Activated CD4-positive, alpha-beta T cell treated with anti-CD3 and anti-CD28 coated beads, Interleukin-2, amount 10 ng/mL, durations not matched to agents 7 days and 5 days (primary cell): ENCODE measurements at places on chromosomes 1 and 21.

GRCh38 chr1:206578068-206578977 lies 33.9 kb downstream of the EIF2D start:
- no peak for DNase-seq

DNA sequence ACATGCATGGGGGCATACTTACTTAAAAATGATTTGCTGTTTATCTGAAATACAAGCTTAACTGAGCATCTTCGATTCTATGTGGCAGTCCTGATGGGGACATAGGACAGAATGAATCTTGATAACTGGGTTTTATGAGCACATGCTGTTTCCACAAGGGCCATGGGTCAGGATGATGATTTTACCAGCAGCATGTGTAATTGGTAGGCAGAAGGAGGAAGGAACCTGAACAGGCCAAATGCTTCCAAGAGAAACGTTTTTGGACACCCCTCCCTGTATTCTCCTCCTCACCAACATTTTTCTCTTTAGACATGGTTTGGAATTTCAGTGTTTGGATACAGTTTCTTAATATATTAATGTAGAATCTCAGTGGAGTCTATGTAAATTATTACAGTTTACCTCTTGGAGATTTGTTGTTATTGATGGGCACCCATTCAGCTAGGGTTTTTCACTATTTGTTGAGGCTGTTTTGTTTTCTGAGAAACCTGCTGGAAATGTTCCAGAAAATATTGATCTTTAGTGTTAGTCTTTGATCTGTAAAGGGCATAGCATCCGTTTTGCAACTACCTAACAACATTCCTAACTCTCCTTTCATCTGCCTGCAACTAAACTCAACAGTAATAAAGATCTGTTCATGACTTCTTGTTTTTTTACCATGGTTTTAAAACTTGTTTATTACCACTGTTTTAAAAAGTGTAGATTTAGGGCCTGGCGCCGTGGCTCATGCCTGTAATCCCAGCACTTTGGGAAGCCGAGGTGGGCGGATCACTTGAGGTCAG lies 42.0 kb downstream of the TBCE start:
- no peak for DNase-seq

GRCh38 chr1:188065917-188066316 lies 1237.2 kb downstream of the PLA2G4A start:
- no peak for DNase-seq

GRCh38 chr1:214552174-214552608 lies 789 bp upstream of the PTPN14 start:
- no peak for DNase-seq

DNA sequence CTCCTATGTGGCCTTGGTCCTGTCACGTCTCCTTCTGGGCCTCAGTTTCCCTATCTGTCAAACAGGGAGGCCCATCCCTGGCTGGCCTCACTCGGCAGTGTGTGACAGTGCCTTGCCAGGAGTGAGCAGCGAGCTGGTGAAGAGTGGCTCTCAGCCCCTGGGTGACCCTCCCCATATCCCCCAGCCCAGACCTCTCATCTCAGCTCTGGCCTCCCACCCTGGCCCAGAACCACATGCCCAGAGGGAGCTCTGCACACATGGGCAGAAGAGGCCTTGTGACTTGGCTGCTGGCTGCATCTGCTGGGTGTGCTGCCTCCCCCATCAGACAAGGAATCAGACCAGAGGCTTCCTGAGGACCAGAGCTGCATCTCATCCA lies 19.5 kb upstream of the PADI1 start:
- DNase-seq = no peak

DNA sequence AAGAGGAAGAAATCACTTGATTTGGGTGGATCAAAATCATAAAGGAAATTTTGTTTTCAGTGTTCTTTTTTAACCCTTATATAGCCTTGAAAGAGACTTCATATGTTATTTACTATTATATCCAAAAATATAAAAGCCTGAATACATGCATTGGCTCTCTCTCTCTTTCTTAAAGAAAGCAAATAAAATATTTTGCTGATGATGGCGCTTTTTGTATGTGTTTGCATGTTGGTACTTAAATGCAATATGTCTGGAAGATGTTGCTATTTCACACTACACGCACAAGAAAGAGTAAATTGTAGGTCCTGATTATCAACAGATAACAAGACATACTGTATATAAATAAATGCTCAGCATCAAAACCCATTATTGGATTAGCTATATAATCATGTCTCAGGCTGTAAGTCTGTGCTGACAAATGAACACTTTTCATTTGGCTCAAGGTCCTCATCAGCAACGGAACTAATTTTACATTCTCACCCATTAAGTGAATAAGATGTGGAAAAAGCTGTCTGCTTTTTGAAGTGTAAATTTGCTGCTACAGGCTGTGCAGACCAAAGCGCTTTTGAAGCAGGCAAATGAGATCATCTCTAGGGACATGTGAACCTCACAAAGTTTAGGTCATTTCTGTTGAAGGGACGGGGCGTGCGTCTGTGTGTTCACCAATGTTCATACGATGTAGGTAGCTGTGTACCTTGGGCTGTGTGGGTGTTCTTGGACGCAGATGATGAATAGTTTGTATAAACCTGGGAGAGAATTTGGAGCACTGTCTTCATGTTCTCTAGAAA lies 122.4 kb upstream of the LMO4 start:
- no peak for DNase-seq

GRCh38 chr1:175591083-175591743 lies 152.2 kb downstream of the TNR start:
- no peak for DNase-seq

DNA sequence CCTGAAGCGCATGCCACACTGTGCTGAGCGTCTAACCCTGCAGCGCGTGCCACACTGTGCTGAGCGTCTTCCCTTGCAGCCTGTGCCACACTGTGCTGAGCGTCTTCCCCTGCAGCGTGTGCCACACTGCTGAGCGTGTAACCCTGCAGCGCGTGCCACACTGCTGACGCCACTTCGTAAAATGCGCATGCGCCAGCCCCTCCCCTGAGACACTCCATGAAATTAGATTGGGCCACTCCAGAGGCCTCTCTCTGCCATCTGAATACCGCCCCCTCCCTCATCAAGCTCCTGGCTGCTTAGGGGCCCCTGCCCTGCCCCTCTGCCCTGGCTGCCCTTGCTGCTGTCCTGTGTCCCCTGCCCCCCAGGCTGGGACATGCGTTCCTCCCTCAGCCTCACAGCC lies 84.8 kb downstream of the POFUT2 start:
- DNase-seq = no peak

DNA sequence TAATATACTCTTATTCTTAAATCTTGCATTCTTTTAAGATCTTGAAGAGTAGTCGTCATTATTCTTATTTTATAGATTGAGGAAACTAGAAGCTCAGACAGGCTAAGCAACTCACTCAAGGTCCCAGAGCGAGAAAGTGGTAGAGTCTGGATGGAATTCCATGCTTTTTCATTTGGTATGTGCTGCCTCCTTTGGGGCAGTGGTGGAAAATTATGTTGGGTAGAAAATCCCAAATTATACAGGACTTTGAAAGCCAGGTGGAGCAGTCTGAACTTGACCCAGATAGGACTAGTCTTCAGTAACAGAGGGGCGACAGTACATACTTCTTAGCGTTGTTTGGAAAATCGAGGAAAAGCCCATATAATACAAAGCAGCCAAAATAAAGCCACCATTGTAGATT lies 205.6 kb downstream of the ATG4C start:
- DNase-seq = no peak

- peak; percentile 78 for DNase-seq
These were observed 788 bp upstream of the TXNIP start for GRCh38 chr1:145997016-145997717.

- DNase-seq = no peak
These were observed 222.3 kb downstream of the COP1 start for GRCh38 chr1:175984813-175985212.

DNA sequence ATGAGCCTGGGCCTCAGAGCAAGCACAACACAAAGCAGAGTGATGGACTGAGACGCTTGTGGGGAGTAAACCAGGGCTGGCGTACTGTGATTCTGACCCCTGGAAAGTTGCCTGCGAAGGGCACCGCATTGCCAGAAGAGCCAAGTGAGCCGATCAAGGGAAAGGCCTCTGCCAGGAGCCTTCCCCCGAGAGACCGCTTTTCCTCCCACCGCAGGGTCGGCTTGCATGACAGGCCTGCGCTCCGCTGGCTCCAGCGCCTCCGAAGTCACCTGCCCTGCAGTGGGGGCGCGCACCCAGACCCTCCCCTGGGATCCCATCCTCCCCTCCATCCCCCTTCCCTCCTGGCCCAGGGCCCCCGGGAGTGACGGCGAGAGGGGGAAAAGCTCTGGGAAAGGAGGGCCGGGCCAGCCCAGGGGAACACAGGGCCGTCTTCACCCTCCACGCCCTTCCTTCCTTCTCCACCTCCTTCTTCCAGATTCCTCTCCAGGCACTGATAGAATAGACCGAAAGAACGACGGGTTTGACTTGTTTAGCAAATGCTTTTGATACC lies 165.0 kb downstream of the TRIM33 start:
- no peak for DNase-seq

- no peak for DNase-seq
These were observed 4.5 kb downstream of the AIM2 start for GRCh38 chr1:159071970-159072582.

GRCh38 chr1:236540813-236541465 lies 17.2 kb downstream of the LGALS8 start:
- no peak for DNase-seq

DNA sequence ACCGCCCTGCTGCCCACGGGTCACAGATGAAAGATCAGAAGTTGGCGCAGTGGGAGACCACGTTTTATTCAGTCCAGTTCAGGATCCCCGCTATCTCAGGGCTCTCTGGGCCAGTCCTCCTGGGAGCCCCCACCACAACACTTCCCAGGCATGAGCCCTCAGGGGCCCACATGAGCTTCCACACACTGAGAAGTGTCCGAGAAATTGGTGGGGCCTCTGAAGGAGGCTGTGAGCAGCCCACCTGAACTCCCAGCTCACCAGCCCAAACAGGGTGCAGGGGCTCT lies 12.1 kb downstream of the TRIM46 start:
- no peak for DNase-seq
